ENCODE measurements at places on chromosomes 12 and 14.

- no peak for DNase-seq
These were observed 29.6 kb downstream of the IRF2BPL start for GRCh38 chr14:76998910-76999309.

DNA sequence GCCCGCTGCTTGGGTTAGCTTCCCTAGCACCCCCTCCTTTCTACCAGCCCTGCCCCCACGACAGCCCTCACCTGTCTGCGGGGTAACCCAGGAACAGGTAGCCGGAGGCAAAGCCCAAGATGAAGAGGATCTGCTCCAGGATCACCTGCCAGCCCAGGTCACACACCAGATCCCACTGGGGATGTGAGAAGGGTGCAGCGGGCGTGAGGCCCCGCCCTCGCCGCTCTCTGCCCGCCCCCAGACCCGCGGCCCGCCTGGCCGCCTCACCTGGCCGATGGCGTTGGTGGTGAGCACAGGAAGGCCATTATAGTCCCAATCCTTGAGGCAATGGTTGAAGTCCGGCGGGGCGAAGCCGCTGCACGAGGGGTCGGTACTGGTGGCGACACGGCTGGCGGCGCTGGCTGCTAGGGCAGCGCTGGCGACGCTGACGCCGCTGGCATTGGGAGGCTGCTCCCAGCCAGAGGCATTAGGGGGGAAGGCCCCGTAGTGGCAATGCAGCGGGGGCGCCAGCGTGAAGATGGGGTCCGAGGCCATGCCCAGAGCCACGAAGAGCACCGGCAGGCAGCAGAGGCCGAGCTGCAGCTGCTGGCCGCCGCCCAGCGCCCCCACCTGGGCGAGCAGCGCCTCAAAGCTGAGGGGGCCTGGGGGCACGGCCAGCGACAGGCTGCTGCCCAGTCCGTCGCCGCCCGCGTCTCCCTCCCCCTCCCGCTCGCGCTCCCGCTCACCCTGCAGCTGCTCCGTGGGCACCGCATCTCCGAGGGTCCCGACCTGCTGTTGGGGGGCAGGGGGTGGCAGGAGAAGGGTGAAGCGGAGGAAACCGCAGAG is 794 bp downstream of the SLC22A17 start:
- DNase-seq, result no peak

DNA sequence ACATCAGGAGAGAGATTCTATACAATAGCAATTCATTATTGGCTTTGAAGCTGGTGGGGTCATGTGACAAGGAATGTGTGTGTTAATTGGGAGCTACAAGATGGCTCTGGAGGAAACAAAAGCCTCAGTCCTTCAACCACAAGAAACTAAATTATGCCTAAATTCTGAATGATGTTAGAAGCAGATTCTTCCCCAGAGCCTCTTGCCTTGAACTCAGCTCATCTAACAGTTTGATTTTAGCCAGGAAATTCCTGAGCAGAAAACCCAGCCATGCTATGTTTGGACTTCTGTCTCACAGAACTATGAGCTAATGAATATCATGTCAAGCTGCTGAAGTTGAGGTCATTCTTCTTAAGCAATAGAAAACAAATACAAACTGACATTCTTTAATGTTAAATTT is 274.7 kb downstream of the SLC6A15 start:
- no peak for DNase-seq

GRCh38 chr14:64536488-64537245 is 3.9 kb upstream of the HSPA2 start:
- no peak for DNase-seq

- no peak for DNase-seq
These were observed 10.2 kb downstream of the DHH start for GRCh38 chr12:49084438-49084837.

DNA sequence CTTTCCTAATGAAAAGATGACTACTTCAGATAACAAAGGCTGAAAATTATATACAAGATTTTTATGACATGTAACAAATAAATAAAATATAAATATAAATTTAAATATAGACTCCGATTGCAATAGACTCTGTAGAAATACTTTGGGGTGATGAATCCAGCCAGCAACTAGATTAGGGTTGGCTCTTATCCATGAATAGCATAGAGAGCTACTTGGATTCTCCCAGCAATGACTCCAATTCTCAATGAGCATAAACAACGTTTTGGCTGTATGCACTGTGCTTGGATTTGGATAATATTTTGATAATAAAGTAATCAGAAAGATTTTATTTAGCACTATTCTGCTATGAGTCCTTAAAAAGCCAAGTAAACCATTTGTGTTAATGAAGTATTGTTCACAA is 58.0 kb upstream of the LRFN5 start:
- DNase-seq, result no peak

DNA sequence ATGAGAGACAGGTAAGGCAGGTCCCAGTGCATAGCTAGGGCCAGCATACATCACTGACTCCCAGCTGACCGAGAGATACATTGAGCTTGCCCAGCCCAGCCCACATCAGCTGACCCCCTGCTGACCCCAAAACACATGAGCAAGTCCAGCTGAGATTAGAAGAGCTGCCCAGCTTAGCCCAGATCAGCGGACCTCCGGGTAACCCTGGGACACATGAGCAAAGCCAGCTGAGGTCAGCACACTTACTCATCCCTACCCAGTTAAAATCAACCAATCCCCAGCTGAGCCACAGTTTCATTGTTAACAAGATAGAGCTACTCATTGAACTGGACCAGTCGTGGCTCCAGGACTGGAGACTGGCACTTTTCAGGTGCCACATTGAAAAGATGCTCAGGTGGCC is 21.8 kb upstream of the FBXO34 start:
- DNase-seq, result no peak

DNA sequence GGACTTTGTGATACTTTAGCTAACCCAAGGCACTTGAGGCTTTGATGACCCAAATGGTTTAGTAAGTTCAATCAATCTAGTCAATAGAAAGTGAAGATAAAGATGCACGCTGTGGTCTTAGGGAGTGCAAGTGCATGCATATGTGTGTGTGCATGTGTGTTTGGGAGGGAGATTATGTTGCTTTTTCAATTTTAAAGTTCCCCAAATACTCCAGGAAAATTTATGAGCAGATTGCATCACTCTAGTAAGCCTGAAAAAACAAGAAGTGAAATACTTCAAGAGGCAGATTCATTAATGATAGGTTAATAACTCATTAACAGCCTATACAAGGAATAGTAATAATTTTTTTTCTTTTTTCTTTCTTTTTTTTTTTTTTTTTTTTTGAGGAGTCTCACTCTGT is 12.4 kb upstream of the SIX1 start:
- no peak for DNase-seq

DNA sequence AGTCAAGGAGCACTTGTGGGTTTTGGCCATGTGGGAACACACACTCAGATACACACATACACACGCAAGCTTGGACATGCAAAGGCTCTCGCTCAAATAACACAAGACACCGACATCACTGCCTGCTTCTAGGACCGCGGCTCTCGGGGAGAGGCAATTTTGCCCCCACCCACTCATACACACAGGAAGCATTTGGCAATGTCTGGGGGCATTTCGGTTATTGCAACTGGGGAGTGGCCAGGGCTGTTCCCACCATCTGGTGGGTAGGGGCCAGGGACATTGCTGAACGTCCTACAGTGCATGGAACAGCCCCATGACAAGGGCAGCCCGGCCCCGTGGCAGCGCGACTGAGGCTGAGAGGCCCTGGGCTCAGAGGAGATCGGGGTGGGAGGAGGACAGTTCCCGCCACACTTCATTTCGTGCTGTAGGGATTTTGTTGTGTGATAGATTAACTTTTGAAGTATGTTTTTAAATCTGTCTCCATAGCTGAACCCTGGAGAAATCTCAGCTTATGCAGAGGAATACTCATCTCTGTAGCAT is 35.6 kb downstream of the RIMBP2 start:
- DNase-seq, result no peak

- no peak for DNase-seq
These were observed 48.3 kb downstream of the SPRING1 start for GRCh38 chr12:116689521-116689920.
